ENCODE measurements at places on chromosomes 3 and 15. TPM values are rescaled to one million over a fixed set of nuclear protein-coding genes. Genes with fewer than 3 reads are reported as not detected.

CPN2 gene
- not detected for total RNA-seq

GPR171 gene
- total RNA-seq = 2.6 TPM

GRCh38 chr3:171442184-171442583 is 18.0 kb downstream of the TNIK start:
- H3K4me3 ChIP-seq = no peak overlapping the region
- peaks cover 14% of the 10 kb centered on the region for H3K4me1 ChIP-seq
- no peak for DNase-seq
- no peaks in the 10 kb centered on the region for H3K27me3 ChIP-seq
- no peak overlapping the region for H3K27ac ChIP-seq

- no peak overlapping the region for H3K27ac ChIP-seq
- H3K36me3 ChIP-seq = no peaks in the 10 kb centered on the region
- no peaks in the 10 kb centered on the region for H3K4me1 ChIP-seq
- H3K4me3 ChIP-seq = no peak overlapping the region
- H3K27me3 ChIP-seq = no peaks in the 10 kb centered on the region
- no peak for DNase-seq
Observed at GRCh38 chr3:192931825-192932224, 14.2 kb upstream of the MB21D2 start.

DNA sequence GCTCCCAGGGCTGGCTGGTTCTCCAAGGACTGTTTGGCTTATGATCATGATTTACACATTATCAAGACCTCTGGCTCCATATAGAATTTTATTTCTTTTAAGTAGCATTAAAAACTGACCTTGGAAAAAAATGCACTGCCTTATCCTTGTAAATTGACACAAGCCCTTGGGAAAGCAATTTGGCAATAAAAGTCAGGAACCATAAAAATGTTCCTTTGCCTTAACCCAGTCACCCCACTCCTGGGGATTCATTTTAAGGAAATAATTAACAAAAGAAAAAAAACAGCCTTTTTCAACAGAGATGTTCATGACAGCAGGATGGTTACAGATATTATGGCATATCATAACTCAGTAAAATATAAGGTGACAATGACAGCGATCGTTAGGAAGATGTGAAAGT is 51.6 kb upstream of the NR2E3 start:
- DNase-seq = no peak
- no peaks in the 10 kb centered on the region for H3K36me3 ChIP-seq

NRROS gene
- total RNA-seq = 5.8 TPM

GRCh38 chr15:100335335-100335999 is 6.3 kb downstream of the ADAMTS17 start:
- H3K4me3 ChIP-seq = no peak overlapping the region
- H3K4me1 ChIP-seq = no peaks in the 10 kb centered on the region
- H3K27me3 ChIP-seq = peaks cover 4% of the 10 kb centered on the region
- DNase-seq = no peak

DNA sequence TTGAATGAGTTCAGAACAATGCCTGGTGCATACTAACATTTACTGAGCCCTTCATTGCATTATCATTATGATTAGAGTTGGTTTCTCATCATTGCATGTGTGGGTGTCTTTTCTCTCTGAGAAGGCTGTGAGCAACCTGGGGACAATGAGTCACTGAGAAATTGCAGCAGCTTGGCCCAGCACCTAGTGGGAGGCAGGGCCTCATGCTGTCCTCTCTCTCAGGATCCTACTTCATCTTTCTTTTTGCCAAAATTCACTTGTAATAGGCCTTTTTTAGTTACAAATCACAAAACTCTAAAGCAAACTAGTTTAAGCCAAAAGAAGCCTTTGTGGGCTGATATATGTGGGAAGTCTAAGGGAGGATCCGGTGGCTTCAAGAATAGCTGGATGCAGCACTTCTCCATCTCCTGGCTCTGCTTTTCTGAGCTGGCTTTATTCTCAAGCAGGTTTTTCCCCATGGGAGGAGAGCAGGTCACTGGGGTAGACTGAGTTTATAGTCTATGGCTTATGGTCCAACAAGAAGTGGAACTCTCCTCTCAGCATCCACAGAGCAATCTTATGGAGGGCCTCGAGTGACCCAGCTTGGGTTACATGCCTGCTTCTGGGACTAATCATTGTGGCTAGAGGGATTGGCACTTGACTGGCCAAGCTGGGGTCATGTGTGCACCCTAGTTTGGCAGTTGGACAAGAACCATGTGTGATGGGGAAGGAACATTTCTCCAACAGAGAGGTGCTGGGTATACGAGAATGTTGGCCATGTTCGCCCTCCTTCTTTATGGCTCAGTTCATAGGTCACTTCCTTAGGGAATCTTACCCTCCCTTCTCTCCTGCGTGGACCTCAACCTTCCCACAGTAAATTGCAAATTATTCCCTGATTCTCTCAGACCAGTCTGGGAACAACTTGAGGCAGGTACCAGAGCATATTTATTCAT is 8.7 kb upstream of the CAMK1 start:
- no peak for DNase-seq
- H3K36me3 ChIP-seq = peaks cover 24% of the 10 kb centered on the region
- H3K27ac ChIP-seq = peak overlapping the region; percentile 18
- H3K27me3 ChIP-seq = no peaks in the 10 kb centered on the region
- H3K4me3 ChIP-seq = no peak overlapping the region
- H3K4me1 ChIP-seq = peaks cover 5% of the 10 kb centered on the region

- no peak overlapping the region for H3K27ac ChIP-seq
- no peak overlapping the region for H3K4me3 ChIP-seq
- H3K4me1 ChIP-seq = no peaks in the 10 kb centered on the region
- no peaks in the 10 kb centered on the region for H3K36me3 ChIP-seq
- no peak for DNase-seq
- no peaks in the 10 kb centered on the region for H3K27me3 ChIP-seq
Observed at GRCh38 chr3:107001635-107002034, 375.6 kb upstream of the CCDC54 start.

DNA sequence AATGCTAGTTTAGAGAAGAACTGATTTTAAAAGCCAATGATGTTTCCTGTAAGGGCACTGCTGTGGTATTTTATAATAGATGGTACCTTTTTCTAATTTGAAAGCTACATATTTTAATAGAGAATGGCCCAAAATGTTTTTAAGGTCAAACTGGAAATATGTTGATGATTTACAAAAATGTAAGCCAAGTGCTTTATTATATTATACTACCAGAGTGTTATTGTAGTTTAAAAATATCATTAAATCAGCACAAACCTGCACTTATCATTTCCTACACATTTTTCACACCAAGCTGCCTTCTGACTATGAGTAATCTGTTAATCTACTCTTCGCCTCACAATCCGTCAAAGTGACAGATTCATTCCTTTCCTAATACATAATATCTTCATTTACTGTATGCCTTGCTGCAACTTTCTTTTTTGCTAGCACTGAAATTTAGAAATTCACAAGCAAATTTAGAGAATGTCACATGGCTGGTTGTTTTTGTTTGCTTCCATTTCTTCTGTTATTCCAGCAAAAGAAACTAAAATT is 126.4 kb upstream of the FAM3D start:
- no peaks in the 10 kb centered on the region for H3K27me3 ChIP-seq
- H3K36me3 ChIP-seq = no peaks in the 10 kb centered on the region

GRCh38 chr3:19711160-19711782 is 222.7 kb downstream of the EFHB start:
- H3K27me3 ChIP-seq = no peaks in the 10 kb centered on the region
- no peak overlapping the region for H3K4me3 ChIP-seq
- H3K36me3 ChIP-seq = no peaks in the 10 kb centered on the region
- no peak overlapping the region for H3K27ac ChIP-seq
- H3K4me1 ChIP-seq = no peaks in the 10 kb centered on the region
- DNase-seq = no peak

GRCh38 chr3:2354702-2355101 is 256.0 kb downstream of the CNTN4 start:
- no peak overlapping the region for H3K27ac ChIP-seq
- no peaks in the 10 kb centered on the region for H3K27me3 ChIP-seq
- H3K4me3 ChIP-seq = no peak overlapping the region
- no peaks in the 10 kb centered on the region for H3K4me1 ChIP-seq
- H3K36me3 ChIP-seq = no peaks in the 10 kb centered on the region
- no peak for DNase-seq

GRCh38 chr3:125238759-125239158 is 26.2 kb upstream of the SLC12A8 start:
- H3K4me3 ChIP-seq = no peak overlapping the region
- no peaks in the 10 kb centered on the region for H3K27me3 ChIP-seq
- H3K36me3 ChIP-seq = peaks cover 11% of the 10 kb centered on the region
- no peaks in the 10 kb centered on the region for H3K4me1 ChIP-seq
- H3K27ac ChIP-seq = no peak overlapping the region

GRCh38 chr3:123778991-123779622 is 105.0 kb downstream of the MYLK start:
- no peak overlapping the region for H3K4me3 ChIP-seq
- peaks cover 48% of the 10 kb centered on the region for H3K4me1 ChIP-seq
- H3K36me3 ChIP-seq = no peaks in the 10 kb centered on the region
- H3K27me3 ChIP-seq = no peaks in the 10 kb centered on the region
- H3K27ac ChIP-seq = peak overlapping the region; percentile 75

CACNA2D2 gene
- 1.7 TPM for total RNA-seq

FETUB gene
- total RNA-seq = not detected

- peak overlapping the region; percentile 73 for H3K27ac ChIP-seq
- peaks cover 4% of the 10 kb centered on the region for H3K36me3 ChIP-seq
Observed at GRCh38 chr15:90607361-90607760, 77.6 kb downstream of the CRTC3 start.

DNA sequence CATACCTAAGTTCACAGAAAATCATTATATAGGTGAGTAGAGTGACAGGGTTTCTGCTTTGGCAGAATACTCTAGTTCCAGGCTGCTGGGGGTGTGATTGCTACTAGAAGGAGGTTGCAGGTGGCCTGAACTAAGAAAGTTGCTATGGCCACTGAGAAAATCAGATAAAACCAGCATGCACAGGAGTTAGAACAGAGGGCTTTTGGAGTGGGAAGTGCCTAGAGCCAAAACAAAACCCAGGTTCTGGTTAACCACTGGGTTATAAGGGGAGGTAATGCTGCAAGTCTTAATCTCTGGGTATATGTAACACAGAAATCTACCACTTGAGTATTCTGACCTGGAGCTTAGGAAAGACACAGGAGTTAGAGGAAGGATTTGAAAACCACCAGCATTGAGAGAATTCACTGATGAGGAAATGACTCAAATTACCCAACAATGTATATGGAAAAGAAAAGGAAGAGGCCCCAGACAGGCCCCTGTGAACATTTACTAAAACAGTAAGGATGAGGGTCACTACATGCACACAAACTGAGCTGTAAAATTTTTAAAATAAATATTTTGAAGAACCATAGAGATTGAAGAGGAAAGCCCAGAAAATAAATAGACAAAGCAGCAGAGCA is 60.0 kb downstream of the PLOD2 start:
- H3K36me3 ChIP-seq = peaks cover 51% of the 10 kb centered on the region
- no peaks in the 10 kb centered on the region for H3K27me3 ChIP-seq
- DNase-seq = no peak
- no peak overlapping the region for H3K27ac ChIP-seq
- H3K4me3 ChIP-seq = no peak overlapping the region
- no peaks in the 10 kb centered on the region for H3K4me1 ChIP-seq

DNA sequence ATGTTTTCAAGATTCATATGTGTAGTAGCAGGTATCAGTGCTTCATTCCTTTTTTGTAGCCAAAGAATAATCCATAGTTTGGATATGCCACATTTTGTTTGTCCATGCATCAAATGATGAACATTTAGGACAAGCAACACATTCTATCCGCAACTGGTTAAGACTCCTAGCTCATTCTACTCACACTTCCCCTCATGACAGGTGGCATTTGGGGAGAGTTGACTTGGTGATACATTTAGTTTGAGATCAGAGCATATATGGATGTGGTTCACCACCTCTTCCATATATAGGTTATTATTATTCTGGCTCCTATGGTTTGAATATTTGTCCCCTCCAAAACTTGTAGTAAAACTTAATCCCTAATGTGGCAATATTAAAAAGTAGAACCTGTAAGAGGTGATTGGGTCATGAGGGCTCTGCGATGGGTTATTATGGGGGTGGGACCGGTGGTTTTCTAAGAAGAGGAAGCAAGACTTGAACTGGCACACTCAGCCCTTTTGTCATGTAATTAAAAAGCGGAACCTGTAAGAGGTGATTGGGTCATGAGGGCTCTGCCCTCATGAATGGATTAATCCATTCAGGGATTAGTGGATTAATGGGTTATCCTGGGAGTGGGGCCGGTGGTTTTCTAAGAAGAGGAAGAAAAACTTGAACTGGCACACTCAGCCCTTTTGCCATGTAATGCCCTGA is 75.3 kb upstream of the HRH1 start:
- H3K4me1 ChIP-seq = no peaks in the 10 kb centered on the region
- H3K4me3 ChIP-seq = no peak overlapping the region
- no peaks in the 10 kb centered on the region for H3K36me3 ChIP-seq
- H3K27ac ChIP-seq = no peak overlapping the region

DNA sequence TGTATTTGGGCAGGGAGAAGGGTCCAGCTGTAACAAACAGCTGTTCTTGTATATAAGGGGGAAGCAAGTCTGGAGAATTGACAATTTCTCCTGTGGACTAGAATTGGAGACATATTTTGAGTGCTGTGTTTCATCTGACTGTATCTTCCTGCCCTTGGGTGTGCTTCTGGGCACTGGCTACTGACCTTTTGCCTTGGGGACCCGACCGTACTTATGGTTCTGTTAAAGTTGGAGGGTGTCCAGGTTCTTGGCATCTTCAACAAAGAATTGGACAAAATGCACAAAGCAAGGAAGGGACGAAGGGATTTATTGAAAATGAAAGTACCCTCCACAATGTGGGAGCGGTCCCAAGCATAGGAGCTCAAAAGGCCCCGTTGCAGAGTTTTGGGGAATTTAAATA is 31.0 kb downstream of the MAP2K1 start:
- peak overlapping the region; percentile 12 for H3K4me3 ChIP-seq
- DNase-seq = no peak
- H3K36me3 ChIP-seq = no peaks in the 10 kb centered on the region
- H3K4me1 ChIP-seq = peaks cover 7% of the 10 kb centered on the region

- no peaks in the 10 kb centered on the region for H3K27me3 ChIP-seq
- H3K4me1 ChIP-seq = no peaks in the 10 kb centered on the region
- H3K27ac ChIP-seq = no peak overlapping the region
- H3K36me3 ChIP-seq = no peaks in the 10 kb centered on the region
- H3K4me3 ChIP-seq = no peak overlapping the region
- DNase-seq = no peak
Observed at GRCh38 chr15:81052046-81052445, 51.3 kb downstream of the TLNRD1 start.

GRCh38 chr15:45829336-45830153 is 194.7 kb downstream of the SQOR start:
- H3K4me3 ChIP-seq = no peak overlapping the region
- H3K4me1 ChIP-seq = no peaks in the 10 kb centered on the region
- H3K27ac ChIP-seq = no peak overlapping the region
- no peak for DNase-seq
- H3K36me3 ChIP-seq = no peaks in the 10 kb centered on the region
- no peaks in the 10 kb centered on the region for H3K27me3 ChIP-seq

- H3K4me1 ChIP-seq = no peaks in the 10 kb centered on the region
- no peak overlapping the region for H3K4me3 ChIP-seq
- no peaks in the 10 kb centered on the region for H3K27me3 ChIP-seq
Observed at GRCh38 chr15:31459400-31459748, 132.7 kb downstream of the KLF13 start.

DNA sequence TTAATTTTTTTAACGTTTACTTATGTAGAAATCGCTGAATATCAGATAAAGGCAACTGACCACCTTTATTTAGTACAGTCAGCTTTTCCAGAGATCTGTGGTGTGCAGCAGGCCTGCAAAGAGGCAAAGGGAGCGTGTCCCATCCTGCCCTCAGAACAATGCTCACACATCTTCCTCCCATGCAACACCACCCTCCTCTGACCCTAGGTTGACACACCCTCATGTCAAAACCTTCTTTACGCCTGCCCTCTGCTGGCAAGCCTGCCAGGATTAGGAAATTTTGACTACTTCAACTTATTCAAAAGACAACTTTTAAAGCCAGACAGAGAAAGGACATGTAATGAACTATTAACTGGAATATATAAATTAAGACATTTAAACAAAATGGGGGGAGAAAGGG is 513.7 kb downstream of the FOXP1 start:
- H3K4me3 ChIP-seq = no peak overlapping the region
- peaks cover 93% of the 10 kb centered on the region for H3K4me1 ChIP-seq
- DNase-seq = peak; percentile 76
- no peaks in the 10 kb centered on the region for H3K27me3 ChIP-seq
- no peaks in the 10 kb centered on the region for H3K36me3 ChIP-seq
